NCI-H774 (cell line): ENCODE measurements at places on chromosomes 12 and 14.

DNA sequence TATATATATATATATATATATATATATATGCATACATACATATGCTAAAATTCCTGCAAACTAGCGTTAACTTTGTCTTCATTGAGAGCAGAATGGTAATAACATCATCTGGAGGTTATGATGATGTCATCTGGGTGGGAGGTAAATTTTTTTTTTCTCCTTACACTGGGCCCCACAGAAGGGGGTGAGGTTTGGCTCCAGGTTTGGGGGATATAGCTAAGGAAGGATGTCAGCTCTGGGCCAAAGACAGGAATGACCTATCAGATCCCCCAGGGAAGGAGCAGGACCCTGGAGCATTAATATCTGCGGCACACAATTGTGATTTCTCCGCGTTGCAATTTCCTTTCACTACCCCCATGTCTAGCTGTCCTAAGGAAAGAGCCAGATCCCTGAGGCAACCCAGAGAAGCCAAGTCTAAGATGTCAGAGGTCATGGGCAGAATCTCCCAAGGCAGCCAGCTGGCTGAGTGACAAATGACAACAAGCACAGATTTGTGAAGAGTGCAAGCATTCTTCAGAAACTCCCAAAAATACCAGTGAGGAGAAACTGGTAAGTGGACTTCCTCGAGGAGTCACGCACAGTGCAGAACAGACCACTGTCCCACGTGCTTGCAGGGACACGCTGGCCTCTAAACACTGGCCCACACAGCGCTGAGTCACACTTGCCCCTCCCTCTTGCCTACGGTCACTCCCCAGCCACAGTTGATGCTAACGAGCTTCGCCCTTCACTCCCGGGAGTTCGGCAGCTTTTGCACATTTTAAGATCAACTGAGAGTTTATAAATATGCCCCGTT is 9.9 kb downstream of the UBC start:
- no peak for DNase-seq

DNA sequence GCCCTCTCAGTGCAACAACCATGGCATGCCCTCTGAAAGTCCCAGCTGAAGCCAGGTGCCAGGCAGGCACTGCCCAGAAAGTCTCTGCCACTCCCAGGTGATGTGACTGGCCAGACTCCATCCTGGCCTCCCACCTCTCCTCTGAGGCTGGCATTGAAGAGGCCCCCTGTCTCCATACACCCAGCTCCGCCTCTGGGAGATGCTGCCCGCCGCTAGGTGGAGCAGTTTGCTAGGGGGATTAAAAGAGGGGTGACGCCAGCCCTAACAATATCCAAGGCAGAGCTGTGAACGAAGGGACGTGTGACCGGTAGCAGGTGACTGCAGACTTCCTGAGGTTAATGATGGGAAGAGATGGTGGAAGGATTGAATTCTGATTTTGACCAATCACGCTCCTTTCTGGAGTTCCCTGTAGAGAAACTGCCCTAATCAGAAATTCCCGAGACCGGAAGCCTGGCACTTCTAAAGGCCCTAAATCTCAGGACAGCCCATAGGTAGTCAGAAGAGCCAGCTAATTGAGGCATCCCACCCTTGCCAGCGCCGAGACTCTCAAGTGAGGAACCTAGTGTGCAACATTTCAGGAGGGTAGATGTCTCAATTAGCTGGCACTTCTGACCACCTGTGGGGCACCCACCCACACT is 8.3 kb upstream of the PLEK2 start:
- DNase-seq, result no peak

DNA sequence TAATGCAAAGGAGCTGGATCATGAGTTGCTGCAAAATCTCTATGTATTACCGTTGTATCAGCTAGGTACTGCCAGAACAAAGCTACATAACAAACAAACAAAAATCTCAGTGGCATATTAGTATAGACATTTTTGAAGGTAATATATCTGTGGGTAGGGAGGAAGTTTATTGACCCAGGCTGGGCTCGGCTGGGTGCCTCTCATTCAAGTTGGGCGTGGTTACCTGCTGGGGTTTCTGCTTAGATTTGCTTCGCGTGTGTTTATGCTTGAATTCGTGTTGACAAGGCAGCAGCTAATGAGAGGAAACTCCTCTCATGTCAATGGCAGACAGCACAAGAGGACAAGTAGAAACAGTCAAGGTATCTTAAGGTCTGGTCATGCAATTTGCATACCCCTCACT is 520.7 kb downstream of the SOX5 start:
- no peak for DNase-seq

DNA sequence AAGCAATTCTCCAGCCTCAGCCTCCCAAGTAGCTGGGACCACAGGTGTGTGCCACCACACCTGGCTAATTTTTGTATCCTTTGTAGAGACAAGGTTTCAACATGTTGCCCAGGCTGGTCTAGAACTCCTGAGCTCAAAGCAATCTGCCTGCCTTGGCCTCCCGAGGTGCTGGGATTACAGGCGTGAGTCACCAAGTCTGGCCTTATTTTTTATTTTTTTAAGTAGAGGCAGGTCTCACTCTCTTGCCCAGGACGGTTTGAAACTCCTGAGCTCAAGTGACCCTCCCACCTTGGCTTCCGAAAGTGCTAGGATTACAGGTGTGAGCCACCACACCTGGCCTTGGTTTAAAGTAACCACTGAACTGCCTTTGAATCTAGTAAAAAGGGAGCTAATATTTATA is 56.8 kb downstream of the SPPL3 start:
- DNase-seq, result no peak

DNA sequence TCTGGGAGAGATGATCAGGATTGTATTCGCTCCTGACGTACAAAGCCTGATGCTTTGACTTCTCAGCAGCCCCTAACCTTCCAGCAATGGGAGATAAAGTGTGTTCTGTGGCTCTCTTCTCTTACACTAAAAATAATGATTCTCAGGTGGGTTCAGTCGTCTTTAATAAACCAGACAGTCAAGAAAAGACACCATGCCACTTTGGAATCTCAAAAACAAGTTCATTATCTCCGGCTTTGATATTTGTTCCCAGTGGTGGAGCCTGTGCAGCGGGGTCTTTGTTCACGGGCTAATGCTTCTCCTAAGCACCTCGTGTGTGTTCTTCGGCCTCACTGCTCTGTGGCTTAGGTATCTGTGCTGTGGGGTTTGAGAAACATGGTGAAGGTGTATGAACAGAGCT is 1.6 kb downstream of the ACVR1B start:
- no peak for DNase-seq

DNA sequence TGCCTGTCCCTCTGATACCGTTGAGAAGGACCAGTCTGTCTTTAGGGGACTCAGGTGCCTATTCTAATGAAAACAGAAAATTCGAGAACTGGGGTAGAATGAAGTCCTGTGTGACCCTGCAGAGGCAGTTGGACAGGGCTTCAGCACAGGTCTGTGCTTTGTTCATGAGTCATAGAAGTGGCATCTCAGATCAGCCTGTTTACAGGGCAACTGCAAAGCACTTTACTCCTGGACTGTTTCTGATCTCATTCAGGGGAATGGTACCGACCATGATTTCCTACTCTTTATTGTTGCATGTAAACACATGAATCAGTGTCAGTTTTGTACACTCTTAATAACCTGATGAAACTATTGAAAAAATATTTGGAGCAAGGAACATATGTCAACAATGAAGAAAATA is 1517.0 kb downstream of the AACS start:
- peak; percentile 78 for DNase-seq

DNA sequence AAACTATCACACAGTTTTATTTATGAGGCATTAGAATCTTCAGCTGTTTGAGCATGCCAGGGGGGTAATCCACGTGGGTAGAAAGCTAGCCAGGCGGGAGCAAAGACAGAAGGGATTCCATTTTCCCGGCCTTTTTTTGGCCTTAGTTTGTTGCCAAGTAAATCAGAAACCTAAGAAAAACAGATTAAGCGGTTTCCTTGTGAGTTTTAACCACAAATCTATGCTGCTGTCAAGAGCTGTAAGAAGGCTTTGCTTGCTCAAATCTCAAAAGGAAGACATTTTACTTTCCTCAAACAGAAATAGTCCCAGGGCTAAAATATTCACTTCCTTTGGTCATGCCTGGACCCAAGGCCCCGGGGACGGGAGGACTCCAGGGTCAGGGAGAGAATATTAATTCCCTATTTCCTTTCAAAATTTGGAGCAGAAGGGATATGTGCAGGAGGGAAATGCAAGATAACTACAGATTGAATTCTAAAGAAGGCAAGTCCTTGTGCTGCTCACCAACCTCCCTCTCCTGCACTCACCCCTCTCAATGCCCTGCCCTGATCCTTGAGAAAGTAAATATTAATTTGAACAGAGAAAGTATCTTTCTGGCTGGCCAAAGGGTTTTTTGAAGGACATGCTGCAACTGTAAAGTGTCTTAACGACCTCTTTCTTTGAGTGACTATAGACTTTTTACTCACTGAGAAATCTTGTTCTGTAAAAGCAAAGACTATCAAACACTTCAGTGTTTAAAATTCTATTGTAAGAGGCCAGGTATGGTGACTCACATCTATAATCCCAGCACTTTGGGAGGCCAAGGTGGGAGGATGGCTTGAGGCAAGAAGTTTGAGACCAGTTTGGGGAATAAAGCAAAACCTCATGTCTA is 75.7 kb downstream of the HSD17B6 start:
- DNase-seq, result no peak

DNA sequence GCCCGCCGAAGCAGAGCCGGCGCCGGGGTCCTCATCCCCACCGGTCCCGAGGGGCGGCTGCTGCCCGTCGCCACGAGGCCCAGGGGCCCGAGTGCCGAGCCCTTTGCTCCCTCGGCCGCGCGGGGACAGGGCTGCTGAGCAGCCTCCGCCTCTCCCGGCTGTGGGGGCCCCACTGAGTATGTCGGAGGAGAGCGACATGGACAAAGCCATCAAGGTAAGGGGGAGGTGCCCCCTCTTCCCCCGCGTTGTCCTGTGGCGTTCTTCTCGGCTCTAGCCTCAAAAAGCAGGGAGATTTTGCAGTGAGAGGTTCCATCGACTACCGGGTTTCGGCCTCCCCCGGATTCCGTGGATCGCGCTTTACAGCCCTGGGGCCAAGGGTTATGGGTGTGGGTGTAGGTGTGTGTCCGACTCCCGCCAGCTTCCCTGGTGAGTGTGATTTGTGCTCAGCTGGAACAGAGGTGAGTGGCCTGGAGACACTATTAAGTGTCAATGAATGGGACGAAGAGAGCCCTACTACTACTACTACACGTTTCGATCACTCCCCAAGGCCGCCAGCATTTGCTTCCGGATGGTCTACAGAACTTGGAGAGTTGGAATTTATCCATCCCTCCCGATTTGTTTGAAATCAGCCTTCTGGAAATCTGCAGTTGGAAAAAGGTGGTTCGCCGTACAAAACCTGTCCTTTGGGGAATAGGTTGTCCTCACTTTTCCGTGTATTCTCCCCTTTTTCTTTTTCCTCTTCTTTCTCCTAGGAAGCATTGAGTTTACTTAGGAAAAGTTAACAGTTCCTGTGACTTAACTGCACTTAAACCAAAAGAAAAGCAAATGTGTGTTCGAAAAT is 748 bp downstream of the MAPKAPK5 start:
- DNase-seq, result no peak

DNA sequence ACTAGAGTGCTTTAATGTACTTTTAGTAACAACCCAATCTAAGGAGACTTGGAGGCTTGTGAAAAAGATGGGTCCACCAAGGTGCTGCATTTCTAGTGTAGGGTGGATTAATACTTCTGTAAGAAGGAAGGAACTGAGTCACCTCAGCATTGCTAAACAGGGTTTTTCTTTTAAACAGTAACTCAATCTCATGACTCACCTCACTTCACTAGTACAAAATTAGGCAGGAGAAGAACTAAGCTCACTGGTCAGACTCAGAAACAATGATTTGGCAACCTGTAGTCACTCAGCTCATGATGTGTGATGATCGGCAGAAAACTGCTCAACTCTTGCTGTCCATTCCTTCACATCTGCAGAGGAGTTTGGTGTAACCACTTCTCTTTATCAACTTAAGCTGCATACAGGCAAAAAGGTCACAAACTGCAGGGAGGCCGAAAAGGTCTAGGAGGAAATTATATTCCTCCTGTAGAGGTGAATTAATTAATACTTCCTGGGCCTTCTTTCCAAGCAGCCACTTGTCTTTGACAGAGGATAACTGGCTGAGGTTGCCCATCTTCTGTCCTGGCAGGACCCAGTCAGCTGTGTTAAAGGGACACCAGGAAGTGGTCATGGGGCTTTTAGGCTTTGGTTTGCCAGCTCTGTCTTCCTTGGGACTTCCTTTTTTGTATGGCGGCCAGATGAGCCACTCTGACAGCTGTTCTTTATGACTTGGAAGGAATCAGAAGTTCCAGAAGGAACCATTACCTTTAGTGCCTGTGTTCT is 466.9 kb downstream of the FUT8 start:
- DNase-seq, result no peak

DNA sequence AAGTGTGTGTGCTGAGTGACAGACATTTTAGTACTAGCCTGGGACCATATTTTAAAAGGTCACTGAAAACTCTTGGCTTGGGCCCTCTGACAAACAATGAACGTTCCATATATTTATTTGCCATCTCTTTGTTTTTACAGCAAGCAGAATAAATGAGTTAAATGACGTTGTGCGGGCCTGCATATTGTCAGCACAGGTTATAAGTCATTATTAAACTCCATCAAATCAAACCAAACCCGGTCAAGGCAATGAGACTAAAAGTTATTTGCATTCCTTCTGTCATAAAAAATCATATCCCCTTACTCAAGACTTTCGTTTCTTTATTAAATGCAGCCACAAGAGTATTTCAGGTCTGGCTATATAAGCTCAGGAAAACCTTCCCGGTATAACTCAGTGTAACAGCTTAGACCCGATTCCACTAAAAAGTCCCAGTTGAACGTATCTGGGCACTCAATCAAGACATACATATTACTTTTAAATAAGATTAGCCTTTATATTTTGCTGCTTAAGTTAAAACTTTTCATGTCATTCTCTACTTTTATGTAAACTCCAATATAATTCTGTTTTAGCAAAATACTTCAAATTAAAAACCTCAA is 84.9 kb downstream of the DICER1 start:
- DNase-seq, result no peak

- no peak for DNase-seq
Measured at GRCh38 chr12:87140262-87140661, 884.1 kb upstream of the MGAT4C start.
